ENCODE measurements at places on chromosomes 1 and 21. TPM values are rescaled to one million over a fixed set of nuclear protein-coding genes. Genes with fewer than 3 reads are reported as not detected.

PALMD gene
- total RNA-seq: not detected

NR1I3 gene
- not detected for total RNA-seq

WDR64 gene
- not detected for total RNA-seq

DNA sequence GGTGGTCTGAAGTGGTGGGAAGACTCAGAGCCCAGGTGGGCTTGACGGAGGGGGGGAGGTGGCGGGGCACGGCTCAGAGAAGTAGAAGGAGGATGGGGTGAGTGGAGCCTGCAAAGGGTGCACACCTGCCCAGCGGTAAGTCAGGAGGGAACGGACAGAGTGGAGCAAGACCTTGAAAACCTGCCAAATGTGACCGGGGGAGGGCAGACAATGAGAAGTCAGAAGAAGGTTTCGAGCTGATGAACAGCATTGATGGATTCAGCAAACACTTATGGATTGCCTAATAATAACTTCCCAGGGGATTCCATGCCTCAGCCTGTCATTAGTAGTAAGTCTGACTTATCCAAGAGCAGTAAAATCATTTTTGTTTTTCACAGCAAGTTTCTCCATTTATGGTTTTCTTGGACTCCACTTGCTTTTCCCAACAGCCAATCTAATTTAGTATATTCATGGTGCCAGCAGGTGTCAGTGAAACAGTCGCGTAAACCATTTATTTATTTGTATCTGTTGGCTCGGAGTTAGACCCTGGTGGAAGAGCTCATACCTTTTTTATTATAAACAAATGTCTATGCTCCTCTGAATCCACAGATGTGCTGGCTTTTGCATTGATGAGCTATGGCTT lies 279.1 kb downstream of the PCP4 start:
- H3K4me1 ChIP-seq: no peaks in the 10 kb centered on the region
- H3K36me3 ChIP-seq: no peaks in the 10 kb centered on the region
- DNase-seq: no peak

DNA sequence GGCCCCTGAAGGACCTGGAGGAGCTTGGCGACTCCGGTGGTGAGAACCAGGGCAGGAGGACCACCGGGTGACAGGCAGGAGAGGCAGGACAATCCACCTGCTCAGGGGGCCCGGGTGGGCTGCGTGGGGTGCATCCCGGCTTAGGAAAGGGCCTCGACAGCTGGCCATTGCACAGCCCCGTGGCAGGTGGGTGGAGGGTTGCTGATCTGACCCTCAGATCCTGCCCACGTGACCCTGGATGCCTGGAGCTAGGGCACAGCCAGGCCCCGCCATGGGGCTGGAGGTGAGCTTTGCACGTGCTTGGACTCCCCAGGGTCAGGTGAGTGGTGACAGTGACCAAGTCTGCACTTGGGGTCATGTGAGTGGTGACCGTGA lies 35.5 kb upstream of the SLC19A1 start:
- no peaks in the 10 kb centered on the region for H3K4me1 ChIP-seq
- no peaks in the 10 kb centered on the region for H3K36me3 ChIP-seq
- no peaks in the 10 kb centered on the region for H3K27me3 ChIP-seq
- no peak overlapping the region for H3K4me3 ChIP-seq
- no peak overlapping the region for H3K27ac ChIP-seq

DNA sequence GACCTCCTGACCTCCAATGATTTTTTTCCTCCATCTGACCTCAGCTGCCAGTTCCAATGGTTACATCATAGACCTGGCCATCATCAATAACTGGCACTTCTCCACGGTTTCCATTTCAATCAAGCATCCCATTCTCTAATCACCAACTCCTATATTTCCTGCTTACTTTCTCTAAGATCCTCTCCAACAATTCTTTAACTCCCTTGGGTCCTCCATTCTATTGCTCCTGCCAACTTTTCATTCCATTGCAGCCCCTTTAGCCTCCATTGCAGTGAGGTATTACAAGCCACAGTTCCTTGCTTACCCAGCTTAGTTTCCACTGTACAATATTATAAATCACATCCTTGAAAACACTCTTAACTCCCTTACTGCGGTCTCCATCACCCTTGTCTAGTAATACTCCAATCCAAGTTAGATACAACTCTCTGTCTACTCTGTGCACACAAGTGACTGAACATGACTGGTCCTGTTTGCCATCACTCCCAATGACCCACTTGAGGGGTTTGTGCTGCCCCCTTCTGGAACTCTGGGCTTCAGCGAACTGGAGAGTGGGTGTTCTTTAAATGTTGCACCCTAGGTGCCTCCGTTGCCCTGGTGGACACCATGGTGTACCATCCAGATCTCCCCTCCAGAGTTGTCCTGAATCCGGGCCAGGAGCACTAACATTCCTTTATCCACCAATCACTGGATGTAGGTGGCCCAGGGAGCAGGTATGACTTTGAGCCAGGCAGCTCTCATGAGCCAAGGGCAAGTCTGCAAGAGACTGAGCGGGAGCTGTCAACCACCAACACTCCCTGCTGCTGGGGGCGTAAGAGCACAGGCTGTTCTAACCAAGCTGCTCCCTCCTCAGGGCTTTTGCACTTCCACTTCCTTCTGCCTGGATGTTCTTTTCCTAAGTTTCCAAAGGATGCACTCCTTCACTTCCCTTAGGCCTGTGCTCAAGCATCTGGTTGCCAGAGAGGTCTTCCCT lies 3.7 kb upstream of the FNDC7 start:
- H3K27me3 ChIP-seq: no peaks in the 10 kb centered on the region
- no peak overlapping the region for H3K27ac ChIP-seq
- no peaks in the 10 kb centered on the region for H3K36me3 ChIP-seq
- DNase-seq: peak; percentile 15

DNA sequence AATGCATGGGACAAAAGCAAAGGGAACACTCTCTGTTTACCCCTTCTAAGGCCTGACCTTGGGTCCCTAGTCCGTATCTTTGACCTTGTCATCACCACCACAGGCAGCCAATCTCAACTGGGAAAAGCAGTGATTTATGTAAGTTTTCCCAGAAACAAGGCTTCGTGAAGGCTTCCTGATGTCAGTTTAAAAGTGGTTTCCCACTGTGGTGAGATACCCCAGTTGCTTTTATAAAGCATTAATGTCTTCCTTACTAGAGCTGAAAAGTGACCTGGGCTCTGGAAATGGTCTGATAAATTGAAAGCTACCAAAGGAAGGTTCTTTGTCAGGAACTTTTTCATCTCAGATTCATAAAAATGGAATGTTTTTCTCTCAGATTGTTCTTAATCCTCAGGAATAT lies 536.4 kb upstream of the PTBP2 start:
- no peak for DNase-seq
- no peaks in the 10 kb centered on the region for H3K36me3 ChIP-seq
